Dermis blood vessel endothelial cell (primary cell): ENCODE measurements at places on chromosomes 2 and 18. TPM values are rescaled to one million over a fixed set of nuclear protein-coding genes. Genes with fewer than 3 reads are reported as not detected.

The SPP2 gene
- not detected in 2 replicates for total RNA-seq

The ZNF236 gene
- total RNA-seq = 7.4 and 9.2 TPM in 2 replicates

The CCDC150 gene
- 9.1 and 10.9 TPM in 2 replicates for total RNA-seq

The REEP1 gene
- total RNA-seq = 4.9 and 13.4 TPM in 2 replicates

The TXNDC2 gene
- total RNA-seq = 0.05 TPM in 1 of 2 replicates, not detected in the other

The MYCN gene
- total RNA-seq = 12.2 and 19.6 TPM in 2 replicates
